ENCODE measurements at places on chromosomes 12 and 14.

GRCh38 chr12:69068448-69068847 lies 135.5 kb upstream of the CPM start:
- no peak for DNase-seq

- DNase-seq, result no peak
Measured at GRCh38 chr14:91351512-91351862, 66.1 kb downstream of the CCDC88C start.

- DNase-seq, result no peak
Measured at GRCh38 chr12:102302553-102302952, 104.9 kb upstream of the PMCH start.

DNA sequence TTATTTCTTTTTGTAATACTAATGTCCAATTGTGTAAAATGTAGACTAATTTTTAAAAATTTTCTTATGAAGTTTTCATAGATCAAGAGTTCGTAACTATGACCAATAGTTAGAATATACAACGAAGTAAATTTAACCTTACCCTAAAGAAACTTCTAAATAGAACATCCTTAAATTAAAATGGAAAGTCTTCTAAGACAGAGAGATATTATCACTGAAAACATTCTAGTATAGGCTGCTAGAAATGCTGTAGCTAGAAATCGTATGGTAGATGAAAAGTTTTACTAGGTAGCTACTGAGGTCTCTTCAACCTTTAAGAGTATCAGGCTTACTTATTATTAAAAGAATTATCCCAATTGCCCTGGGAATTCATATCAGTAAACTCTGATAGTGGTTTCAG lies 925 bp downstream of the CLEC2A start:
- DNase-seq, result no peak

- DNase-seq, result no peak
Measured at GRCh38 chr14:96229315-96229714, 24.7 kb downstream of the BDKRB2 start.

- no peak for DNase-seq
Measured at GRCh38 chr14:34113991-34114390, 163.1 kb upstream of the EGLN3 start.

GRCh38 chr14:66228267-66228970 lies 257.8 kb upstream of the CCDC196 start:
- peak; percentile 3 for DNase-seq

DNA sequence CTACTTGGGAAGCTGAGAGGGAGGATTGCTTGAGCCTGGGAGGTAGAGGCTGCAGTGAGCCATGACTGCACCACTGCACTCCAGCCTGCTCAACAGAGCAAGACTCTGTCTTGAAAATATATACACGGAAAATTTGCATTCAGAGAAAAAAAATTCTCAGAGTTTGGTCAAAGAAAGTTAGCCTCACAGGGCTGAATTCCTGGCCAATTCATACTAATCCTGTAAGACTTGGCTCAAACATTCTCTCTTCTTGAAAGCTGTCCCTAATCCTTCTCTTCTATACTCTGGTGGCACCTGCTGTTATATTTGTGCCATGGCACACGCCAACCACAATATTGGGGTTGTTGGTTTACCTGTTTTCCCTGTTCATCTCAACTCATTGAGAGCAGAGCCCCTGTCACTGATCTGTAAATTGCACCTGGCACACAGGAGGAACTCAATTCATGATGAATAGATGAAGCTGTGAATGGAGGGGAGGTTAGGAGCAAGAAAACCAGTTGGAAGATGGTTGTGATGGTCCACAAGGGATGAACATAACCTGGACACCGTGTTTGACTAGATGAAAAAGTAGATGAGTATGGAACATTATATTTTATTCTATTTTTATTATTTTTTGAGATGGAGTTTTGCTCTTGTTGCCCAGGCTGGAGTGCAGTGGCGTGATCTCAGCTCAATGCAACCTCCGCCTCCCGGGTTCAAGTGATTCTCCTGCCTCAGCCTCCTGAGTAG lies 36.8 kb upstream of the SPTSSA start:
- DNase-seq, result no peak

GRCh38 chr12:129704232-129704830 lies 199.5 kb downstream of the TMEM132D start:
- no peak for DNase-seq

DNA sequence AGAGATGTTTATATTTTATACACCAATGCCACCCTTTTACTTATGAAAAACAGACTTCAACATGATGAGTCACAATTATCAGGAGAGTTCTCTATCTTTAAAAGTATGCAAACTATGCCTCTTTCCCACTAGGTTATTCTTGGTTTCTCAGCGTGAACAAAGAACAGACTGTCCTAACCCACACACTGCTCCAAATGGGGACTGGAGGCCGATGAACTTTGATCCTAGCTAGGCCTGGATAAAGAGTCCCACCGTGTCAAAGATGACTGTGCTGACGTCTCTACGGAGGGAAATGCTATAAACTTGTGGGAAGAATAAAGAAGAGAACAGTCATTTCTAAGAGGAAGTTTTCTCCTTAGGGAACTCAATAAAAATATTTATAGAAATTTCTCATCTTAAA lies 160.1 kb downstream of the EPS8 start:
- DNase-seq, result no peak

GRCh38 chr12:52037248-52037861 lies 13.9 kb upstream of the NR4A1 start:
- no peak for DNase-seq

- DNase-seq, result no peak
Measured at GRCh38 chr12:38587594-38587993, 271.0 kb downstream of the ALG10B start.

DNA sequence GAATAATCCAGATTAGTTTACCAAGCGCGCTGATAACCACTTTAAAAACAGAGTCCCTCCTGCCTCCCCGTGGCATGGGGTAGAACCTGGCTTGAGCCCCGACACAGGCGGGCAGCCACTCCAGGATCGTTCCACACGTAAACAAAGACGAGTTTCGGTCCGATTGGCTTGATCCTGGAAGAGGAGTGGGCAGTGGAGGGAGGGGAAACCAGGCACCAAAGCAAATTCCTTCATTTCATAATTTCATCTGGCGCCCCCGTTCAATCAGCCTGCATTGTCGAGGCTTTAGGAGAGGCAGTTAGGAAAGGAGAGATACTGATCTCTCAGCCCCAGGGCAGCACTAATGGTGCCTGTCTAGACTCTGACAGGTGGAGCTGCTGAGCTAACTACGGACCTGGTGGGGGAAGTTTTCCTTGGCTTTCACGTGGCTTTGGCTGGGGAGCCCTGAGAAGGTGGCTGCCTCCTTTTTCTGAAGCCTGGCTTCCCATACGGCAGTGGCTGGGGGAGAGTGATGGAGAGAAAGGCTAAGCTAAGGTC lies 751 bp upstream of the GPRC5A start:
- DNase-seq, result no peak

- DNase-seq, result no peak
Measured at GRCh38 chr12:123270214-123271000, 1.2 kb downstream of the CDK2AP1 start.

DNA sequence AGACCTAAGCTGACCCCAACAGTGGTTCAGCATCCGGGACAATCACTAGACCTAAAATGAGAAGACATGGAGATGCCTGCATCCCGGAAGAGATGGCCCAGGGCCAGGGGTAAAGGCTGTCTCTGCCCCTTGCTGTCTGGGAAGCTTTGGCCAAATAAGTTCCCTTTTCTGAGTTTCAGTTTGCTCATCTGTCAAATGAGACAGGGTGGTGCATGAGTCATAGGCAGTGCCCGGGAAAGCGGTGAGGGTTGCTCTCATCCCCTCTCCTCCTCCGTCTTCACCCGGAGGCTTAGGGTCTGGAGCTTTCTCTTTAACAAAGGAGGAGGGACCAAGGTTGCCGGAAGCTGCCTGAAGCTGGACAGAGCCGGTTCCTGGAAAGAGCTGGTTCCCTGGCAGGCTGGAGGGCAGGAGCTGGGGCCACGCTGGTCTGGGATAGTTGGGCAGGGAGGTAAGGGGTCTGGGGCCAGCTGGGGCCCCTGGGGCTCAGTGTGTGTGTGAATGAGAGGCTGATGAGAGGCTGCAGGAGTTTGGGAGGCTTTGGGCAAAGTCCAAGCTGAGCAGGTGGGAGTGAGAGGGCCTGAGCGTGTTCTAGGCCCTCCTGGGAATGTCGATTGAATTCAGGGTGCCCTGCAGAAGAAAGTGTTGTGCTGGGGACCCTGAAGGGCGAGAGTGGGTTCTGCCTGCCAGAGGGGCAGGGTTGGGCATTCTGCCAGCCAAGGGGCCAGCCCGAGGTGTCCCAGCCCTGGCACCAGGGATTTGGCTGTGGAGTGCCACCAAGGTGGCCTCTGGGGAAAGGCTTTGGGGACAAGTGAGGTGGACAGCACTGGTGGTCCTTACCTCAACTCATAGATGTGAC lies at the start of gene SDSL:
SDSL (plus strand) TSS at position 351 of the 856 bp plus-strand sequence. CDS start 5,603 bp downstream, outside the sequence.
- DNase-seq, result peak; percentile 35

- no peak for DNase-seq
Measured at GRCh38 chr14:45526715-45527549, 273.9 kb upstream of the MIS18BP1 start.

DNA sequence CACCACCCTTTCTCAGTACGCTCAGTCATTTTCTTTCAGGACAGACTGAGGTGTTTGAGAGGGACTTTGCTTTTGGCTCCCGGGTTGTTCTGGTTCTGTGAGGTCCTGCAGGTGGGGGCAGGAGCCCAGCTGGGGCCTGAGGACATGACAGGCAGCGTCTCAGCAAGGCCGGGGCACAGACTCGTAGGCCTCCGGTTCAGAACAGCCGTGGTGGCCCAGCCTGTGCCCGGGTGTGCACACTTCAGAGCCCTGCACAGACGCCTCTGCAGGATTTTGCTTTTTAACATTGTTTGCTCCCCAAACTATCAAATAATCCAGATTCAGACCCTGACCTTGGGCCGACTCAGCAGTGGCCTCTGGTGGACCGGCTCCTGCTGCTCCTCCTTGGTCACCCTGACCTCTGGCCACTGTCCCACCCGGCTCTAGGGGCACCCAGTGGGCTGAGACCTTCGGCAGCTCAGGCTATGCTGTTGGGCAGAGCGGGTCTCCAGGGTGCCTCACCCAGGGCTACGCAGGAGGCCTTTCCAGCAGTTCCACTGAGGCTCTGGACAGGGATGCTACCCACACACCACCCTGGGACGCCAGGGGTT lies 65.2 kb downstream of the ADGRD1 start:
- no peak for DNase-seq

DNA sequence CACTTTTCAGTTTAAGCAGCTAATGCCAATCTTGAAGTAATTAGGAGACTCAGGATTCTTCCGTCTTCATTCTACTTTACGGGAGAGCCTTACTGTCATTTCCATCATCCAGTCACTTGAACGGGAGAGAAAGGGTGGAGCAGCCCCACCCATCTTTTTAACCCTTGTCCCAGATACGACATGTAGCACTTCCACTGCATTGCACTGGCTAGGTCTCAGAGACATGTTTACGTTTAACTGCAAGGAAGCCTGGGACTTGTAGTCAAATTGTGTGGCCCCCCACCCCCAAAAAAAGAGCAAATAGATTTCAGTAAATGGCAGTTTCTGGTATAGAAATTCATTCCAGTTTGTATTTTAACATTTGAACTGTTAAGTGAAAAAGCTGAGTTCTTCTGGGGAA lies 46.1 kb upstream of the SYT1 start:
- DNase-seq, result no peak

GRCh38 chr12:74515849-74516248 lies 21.8 kb upstream of the ATXN7L3B start:
- no peak for DNase-seq

DNA sequence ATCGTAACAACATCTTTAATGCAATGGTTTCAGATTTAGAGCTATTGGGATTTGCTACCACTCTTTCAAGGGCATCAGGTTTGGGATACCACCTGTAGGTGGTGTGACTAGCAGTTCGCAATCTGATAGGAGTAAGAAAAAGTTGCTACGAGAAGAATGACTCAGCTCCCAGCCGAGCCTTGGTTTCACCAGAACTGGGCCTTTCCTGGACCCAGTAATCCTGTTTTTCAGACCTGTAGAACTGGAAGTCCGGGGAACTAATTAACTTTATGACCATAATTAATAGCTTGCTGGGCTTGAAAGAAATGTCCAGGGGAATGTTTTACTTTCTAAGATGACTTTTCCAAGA lies 770 bp downstream of the ABHD4 start:
- DNase-seq, result peak; percentile 13

DNA sequence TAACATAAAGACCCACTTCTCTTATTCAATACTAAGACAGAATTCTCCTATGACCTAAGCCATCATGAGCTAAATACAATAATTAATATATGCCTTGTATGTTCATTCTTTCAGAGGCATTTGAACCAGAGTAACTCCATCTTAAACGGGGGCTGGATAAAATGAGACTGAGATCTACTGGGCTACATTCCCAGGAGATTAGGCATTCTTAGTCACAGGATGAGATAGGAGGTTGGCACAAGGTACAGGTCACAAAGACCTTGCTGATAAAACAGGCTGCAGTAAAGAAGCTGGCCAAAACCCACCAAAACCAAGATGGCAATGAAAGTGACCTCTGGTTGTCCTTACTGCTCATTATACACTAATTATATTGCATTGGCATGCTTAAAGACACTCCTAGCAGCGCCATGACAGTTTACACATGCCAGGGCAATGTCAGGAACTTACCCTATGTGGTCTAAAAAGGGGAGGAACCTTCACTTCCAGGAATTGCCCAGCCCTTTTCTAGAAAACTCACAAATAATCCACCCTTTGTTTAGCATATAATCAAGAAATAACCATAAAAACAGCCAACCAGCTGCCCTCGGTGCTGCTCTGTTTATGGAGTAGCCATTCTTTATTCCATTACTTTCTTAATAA lies 260.7 kb downstream of the SSPN start:
- no peak for DNase-seq

DNA sequence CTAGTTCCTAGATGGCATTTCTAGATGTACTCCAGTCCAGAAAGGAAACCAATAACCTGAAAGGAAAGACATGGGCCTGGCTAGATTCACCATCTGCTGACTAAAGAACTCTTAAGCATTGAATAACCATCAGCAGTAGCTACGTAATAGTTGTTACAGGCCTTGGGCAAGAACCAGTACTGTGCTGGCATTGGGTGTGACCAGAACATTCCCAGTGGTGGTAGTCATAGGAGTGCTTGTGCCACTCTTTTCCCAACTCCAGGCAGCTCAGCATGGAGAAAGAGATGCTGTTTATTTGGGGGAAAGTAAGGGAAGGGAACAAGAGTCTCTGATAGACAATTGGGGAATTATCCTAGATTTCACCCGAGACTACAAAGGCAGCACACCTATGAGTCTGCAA lies 333.3 kb downstream of the SLC16A7 start:
- no peak for DNase-seq

- peak; percentile 84 for DNase-seq
Measured at GRCh38 chr14:105045710-105046326, 19.4 kb downstream of the GPR132 start.

DNA sequence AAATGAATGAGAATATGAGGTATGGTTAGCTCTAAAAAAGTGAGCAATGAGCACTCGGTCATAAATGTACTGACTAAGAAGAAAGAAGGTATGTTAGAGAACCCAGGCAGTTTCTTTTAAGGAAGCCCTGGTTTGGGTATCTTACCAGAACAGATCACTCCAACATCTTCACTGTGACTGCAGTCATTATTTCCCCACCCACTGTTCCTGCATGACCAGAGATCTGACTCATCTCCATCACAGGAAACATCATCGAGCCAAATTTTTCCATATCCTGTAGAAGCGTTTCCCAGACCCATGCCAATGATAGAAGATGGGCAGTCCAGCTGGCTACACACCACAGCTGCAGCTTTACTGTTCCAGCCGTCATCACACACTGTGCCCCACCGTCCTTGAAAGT lies 48.0 kb downstream of the CD163L1 start:
- no peak for DNase-seq

Measured in stimulated activated CD8-positive, alpha-beta memory T cell treated with anti-CD3 and anti-CD28 coated beads, Interleukin-15, amount 100 ng/mL, for 48 hours (primary cell).